ENCODE measurements at places on chromosomes 1 and 21.

- DNase-seq: no peak
These were observed 159.1 kb downstream of the CHRM3 start for GRCh38 chr1:239545466-239545865.

DNA sequence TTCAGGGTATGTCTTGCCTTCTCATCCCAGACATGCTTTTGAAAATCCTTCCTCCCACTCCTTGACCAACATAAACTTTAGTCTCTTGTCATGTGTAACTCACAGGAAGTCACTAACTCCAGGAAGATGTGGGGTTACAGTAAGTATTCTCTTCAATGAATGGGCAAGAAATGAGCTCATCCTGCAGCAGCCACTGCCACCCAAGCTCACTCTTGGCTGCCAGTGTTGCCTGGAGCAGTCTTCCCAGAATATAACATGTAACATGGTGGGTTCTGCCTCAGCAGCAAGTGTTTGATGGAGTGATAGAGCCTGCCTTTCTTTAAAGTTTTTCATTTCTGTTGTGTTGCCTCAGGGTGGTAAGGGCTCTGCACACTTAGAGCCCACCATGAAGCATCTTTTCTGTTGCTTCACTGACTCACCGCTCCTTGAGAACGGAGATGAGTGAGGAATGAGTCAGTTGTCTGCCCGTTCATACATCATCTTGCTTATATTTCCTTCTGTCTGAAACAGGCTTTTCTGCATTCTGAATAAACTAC, 187.0 kb downstream of the TPR start:
- no peak for DNase-seq

DNA sequence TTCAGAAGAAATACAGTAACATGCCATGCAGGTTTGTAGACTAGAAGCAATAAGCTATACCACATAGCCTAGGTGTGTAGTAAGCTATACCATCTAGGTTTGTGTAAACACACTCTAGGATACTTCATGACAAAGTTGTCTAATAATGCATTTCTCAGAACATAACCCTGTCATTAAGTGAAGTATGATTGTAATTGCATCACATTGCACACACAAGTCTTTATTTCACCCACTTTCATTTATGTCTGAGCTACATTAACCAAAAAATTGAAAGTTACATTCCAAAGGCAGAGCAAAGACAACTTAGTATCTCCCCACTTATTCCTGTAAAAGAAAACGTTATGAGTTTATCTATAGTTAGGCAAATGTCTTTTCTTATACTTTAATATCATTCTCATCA, 64.5 kb upstream of the ATF3 start:
- DNase-seq: no peak

GRCh38 chr1:180908074-180908765, 4.5 kb upstream of the KIAA1614 start:
- DNase-seq: no peak

DNA sequence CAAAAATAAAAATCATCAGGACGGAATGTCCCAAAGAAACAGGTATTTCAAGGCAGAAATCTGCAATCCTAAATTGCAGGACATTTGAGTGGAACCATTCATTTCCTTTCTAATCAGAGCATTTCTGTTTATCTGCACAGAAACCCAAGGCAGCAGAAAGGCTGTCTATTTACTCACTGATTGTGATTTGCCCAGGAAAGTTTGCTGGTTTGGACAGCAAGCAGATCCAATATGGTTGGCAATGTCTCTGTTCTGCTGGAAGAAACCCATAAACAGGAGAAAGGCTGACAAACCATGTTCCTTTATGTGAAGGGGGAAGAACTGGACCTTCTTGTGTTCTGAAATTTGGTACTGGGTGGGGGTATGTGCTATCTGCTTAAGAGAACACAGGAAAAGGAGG, 120.1 kb downstream of the CLIC6 start:
- DNase-seq: no peak

GRCh38 chr1:160066829-160067745, 2.9 kb downstream of the KCNJ10 start:
- DNase-seq: no peak

GRCh38 chr1:198268784-198269645, 112.2 kb downstream of the NEK7 start:
- DNase-seq: no peak

- DNase-seq: no peak
These were observed 36.6 kb upstream of the KCTD3 start for GRCh38 chr1:215530401-215530984.

DNA sequence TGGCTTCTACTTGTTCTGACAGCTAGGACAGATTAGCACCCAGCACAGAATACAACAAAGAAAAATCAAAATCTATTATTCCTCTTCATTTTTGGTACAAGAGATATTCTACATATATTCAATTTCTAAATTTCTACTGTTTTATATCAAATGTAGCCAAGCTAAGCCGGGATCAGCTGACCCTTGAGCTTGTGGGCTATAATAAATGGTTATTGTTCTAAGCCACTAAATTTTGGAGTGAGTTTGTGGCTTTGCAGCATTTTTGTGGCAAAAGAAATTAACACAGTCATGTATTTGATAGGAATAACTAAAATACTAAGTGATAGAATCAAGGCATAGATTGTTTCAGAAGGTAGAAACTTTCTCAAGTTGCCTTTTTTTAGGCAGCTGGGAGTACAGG, 50.7 kb downstream of the APP start:
- no peak for DNase-seq

DNA sequence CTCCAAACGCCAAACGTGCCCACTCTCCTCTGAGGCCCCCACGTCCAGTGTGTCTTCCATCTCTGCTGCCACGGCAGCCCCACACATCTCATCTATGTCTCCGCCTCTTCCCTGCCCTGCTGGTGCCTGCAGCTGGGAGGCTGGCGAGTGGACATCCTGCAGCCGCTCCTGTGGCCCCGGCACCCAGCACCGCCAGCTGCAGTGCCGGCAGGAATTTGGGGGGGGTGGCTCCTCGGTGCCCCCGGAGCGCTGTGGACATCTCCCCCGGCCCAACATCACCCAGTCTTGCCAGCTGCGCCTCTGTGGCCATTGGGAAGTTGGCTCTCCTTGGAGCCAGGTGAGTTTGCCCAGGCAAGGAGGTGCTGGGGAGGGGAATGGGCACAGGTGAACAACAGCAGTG, 8.6 kb downstream of the ADAMTSL4 start:
- DNase-seq: no peak

- DNase-seq: no peak
These were observed 104.3 kb downstream of the PGBD5 start for GRCh38 chr1:230321741-230322420.

DNA sequence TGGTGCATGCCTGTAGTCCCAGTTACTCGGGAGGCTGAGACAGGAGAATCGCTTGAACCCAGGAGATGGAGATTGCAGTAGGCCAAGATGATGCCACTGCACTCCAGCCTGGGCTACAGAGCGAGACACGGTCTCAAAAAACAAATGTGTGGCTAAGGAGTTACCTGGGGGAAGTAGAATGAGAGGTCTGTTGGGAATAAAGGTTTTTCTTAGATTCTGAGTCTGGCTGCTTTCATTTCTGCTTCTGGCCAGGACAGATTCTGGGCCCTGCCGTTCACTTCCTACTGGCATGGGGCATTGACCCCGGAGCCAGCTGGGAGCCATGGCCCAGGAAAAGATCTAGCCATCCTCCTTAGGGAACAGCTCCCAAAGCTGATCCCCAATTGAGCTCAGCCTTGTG, 420 bp upstream of the DCDC2B start:
- no peak for DNase-seq

DNA sequence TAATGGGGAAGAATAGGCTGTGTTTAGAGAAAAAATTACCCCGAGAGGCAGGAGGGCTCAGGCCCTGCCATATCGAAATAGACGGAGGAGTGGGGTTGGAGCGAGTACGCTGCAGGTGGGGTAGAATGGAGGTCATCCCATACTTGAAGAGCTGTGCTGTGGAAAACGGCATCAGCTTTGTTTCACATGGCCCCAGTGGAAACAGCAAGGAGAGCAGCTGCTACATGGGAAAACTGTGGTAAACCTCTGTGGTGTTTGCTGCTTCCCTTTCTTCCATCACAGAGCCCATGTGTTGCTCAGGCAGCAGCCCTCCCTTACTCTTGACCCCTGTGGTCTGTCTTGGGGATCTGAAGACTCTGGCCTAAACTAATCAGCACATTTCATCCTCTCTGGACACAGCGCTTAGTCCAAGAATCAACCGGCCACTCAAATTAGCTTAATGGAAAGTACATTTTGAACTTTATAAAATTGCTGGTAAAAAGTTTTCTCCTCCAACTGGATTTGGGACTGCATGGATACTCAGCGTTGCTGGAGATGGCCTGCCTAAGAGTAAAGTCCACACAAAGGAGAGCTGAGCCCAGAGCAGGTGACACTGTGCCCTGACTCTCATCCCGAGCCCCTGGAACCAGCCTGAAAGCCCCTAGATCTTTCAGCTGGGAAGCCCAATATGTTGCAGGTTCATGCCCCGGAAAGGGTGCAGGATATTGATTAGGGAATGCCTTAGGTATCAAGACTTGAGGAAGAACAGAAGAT, 127.1 kb upstream of the GADD45A start:
- DNase-seq: no peak

GRCh38 chr1:178345807-178346206, 151.0 kb downstream of the CLEC20A start:
- DNase-seq: no peak

- no peak for DNase-seq
These were observed 197.2 kb downstream of the HHAT start for GRCh38 chr1:210525716-210526454.

DNA sequence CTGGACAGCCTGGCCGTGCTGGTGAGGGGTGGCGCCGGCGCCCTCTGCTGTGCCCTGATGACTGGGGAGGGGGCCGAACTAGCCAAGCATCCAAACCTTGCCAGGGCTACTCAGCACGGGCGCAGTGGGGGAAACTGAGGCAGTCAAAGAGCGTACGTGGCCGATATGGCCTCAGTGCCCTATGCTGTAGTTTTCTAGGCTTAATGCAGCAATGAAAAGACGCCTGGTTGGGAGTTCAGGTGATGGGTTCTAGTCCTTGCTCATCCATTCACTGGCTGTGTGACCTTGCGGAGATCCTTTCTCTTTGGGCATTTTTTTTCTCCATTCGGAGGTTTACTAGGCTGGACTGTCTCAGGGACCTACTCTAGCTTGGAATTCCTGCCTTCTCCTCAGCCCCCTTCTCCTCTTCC, 822 bp downstream of the MTX1 start:
- DNase-seq: no peak

DNA sequence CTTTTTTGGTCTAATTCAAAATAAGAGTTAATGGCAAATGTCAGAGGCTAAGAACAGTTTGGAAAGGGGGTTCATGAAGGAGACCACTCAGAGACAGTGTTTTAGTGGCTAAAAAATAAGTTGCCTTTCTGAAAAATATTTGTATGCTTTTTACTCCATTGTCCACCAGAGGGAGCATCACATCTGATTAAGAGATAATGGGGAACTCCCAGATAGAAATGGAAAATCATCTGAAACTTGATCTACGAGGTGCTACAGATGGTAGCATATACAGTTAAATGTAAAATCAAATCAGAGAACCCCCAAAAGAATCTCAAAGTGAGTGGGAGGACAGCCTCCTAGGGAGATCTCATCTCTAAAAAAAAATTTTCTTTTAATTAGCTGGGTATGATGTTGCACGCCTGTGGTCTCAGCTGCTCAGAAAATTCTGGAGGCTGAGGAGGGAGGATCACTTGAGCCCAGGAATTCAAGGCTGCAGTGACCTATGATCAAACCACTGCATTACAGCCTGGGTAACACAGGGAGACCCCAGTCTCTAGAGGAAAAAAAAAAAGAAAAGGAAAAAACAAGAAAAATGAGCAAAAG, 9.7 kb downstream of the SMYD3 start:
- no peak for DNase-seq

- no peak for DNase-seq
These were observed 5.5 kb downstream of the SEC16B start for GRCh38 chr1:177964336-177964735.

GRCh38 chr1:227547310-227548118, 15.8 kb upstream of the ZNF678 start:
- DNase-seq: no peak

DNA sequence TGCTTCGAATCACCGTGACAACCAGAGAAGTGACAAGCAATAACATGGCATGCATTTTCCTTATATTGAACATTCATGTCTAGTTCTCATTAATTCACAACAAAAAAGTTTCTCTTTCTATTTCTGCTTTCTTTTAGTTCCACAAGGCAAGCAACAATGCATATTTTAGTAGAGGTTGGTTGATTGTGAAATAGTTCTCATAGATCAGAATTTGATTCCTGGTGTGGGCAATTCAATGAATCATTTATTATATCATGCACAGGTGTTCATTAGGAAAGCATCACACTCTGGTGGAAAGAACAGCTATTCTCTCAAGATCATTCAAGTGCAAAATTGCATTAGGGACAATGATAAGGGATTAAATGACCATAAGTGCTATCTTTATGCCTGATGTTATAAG, 980.9 kb downstream of the BRINP3 start:
- no peak for DNase-seq

GRCh38 chr1:222995620-222996309, 147.3 kb downstream of the TLR5 start:
- DNase-seq: no peak

GRCh38 chr1:214506972-214507431, 44.4 kb downstream of the PTPN14 start:
- DNase-seq: no peak

DNA sequence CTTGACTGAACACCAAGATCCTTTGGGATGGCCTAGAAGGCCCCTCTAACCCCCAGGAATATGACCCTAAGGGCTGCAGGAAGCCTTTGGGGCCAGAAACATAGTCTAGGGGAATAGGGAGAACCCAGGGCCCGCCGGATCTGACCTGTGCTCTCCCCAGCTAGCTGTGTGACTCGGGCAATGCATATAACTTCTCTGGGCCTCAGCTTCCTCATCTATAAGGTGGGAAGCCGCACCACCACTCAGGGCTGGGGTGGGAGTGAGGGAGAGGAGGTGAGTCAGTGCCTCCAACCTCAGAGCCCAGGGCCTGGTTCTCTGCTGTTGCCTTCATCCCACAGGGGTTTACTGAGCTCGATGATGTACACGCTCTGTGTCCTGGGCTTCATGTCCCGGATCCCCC, 434.4 kb downstream of the PTPRU start:
- DNase-seq: no peak

- DNase-seq: no peak
These were observed 7.4 kb upstream of the PPP1R15B start for GRCh38 chr1:204419064-204419403.

DNA sequence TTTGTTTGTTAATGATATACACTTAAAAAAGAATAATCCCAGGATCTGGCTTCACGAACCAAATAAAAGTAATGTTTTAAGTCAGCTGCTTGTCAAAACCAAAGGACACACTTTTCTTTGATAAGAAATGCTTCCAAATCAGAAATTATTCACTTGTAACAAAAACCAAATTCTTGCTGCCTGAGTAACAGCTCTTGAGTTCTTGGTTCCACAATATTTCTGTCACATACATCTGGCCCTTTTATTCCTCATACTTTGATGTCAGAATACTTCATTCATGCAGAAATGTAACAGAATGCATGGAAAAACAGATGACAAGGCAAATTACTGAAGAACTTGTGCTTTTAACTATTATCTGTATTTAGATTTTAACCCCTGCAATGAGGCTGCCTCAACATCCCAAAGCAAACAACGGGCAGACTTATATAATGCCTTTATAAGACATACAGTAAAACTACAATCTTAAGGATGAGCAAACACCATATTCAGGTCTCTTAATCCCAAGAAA, 1.5 kb downstream of the VAMP4 start:
- no peak for DNase-seq

GRCh38 chr1:10634428-10635084, 159.8 kb downstream of the PEX14 start:
- DNase-seq: no peak
